Hematopoietic multipotent progenitor cell treated with erythropoietin and hydrocortisone succinate and interleukin-3 and kit ligand, for 4 days (in vitro differentiated cells): ENCODE measurements at places on chromosomes 1 and 21.
A peak's percentile ranks its signal among the peaks of the same experiment; 100 is the strongest.

DNA sequence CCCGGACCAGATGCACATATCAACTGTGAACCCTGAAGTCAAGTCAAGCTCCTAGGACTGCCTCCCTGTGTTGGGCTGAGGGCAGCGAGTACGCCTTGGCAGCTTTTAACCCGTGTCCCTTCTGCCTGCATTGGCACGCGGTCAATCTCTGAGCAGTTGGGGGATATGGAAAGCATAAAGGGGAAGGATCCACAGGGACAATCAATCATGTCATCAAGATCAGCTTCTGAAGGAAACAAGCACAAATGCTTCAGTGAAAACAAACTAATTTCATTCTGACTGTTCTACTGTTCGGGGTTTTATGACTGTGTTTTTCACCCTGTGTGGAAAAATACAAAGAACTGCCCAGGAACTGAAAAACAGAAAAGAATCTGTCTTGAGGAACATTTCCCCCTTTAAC is 106.2 kb downstream of the RUNX1 start:
- peak; percentile 65 for DNase-seq

DNA sequence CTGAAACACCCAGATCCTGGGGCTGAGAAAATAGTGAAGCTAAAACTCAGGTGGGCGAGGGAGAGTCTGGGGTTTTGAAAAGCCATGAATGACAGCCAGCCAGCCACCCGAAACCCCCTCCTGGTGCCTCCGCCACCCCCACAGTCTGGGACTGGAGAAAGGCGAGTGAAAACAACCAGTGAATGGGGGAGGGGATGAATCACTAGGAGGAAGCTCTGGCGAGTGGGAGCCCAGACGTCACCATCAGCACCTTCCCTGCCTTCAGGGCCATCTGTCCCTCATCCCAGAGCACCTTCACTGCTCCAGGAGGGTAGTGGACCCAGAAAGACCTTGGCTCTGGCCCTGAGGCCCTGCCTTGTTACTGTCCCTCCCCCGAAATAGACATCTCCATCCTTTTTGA is 9.2 kb downstream of the RORC start:
- no peak for DNase-seq

DNA sequence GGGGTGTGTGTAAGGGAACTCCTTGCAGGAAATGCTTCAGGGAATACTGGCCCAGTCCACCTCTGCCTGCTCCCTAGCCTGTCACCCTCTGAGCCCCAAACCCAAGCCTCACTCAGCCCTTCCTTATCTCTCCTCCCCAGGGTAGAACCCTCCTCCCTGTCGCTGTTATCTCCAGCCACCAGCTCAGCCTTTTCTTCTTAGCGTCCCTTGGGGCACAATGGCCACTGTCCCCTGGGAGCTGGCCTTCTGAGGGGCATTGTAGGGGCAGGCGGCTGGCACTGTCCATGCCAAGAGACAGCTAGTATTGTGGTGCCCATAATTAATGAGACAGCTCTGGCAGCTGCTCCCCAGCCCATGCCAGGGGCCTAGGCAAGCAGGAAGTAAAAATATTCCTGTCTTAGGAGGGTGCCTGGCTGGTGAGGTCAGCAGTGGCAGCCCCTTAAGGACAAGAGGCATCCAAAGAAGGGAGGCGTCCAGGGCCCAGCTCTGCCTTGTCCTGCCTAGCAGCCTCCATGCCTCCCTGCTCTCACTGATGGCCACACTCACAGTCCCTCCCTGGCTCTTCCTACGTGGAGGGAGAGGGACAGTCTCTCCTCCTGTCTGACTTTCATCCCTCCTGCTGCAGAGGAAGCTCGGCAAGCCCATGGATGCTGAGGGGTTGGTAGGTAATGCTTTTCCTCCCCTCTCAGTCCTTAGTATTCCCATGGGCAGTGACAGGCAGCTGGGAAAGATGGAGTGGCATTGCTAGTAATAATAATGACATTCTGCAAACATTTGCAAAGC is 37.5 kb downstream of the KCNQ4 start:
- DNase-seq = peak; percentile 95

GRCh38 chr1:164311377-164311776 is 247.6 kb upstream of the PBX1 start:
- no peak for DNase-seq

- no peak for DNase-seq
Observed at GRCh38 chr1:210777914-210778313, 356.0 kb downstream of the KCNH1 start.

- DNase-seq = no peak
Observed at GRCh38 chr1:29331729-29332128, 95.4 kb downstream of the PTPRU start.

GRCh38 chr1:19654886-19655717 is 9.6 kb upstream of the HTR6 start:
- DNase-seq = no peak

- no peak for DNase-seq
Observed at GRCh38 chr1:69527273-69527672, 40.4 kb upstream of the LRRC7 start.

GRCh38 chr1:206606867-206607266 is 5.4 kb downstream of the EIF2D start:
- peak; percentile 77 for DNase-seq
